ENCODE measurements at places on chromosomes 4 and X.

DNA sequence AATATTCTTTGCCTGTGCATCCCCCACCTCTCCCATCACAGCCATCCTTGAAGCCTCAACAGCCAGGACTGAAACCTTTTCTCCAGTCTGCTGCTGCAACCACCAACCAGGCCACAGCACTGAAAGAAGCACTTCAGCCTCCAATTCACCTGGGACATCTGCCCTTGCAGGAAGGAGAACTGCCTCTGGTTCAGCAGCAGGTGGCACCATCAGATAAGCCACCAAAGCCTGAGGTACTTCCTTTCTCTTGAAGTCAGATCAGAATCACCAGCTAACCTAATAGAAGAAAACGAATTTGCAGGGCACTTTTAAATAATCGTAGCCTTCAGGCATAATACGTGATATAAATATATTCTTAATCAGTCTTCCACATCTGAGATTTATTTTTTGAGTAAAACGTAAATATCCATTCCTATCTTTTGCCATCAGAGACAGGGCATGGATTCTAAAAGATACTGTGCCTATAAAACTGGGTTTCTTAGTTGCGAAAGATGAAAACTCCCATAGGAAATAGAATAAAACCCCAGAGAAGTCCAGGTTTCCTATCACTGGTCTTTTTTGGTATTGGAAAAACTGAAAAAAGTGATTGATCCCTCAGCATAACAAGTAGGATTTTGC lies 9.5 kb downstream of the AMBN start:
- peak; percentile 48 for DNase-seq

DNA sequence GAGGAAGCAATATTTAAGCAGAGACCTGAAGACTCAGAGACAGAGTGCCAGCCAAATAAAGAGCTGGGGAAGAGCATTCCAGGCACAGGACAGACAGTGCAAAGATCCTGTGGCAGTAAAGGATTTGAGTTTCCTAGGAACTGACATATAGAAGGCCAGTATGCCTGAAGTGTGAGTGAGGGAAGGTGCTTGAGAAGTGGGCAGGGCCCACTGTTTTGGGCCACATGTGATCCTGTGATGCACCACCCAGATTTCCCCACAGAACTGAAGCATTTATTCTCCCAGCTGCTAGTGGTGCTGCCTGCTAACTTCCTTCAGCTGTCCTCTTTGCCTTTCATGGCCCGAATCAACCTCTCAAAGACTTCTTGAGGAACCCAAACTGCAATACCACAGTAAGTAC lies 23.9 kb upstream of the ASB5 start:
- no peak for DNase-seq

DNA sequence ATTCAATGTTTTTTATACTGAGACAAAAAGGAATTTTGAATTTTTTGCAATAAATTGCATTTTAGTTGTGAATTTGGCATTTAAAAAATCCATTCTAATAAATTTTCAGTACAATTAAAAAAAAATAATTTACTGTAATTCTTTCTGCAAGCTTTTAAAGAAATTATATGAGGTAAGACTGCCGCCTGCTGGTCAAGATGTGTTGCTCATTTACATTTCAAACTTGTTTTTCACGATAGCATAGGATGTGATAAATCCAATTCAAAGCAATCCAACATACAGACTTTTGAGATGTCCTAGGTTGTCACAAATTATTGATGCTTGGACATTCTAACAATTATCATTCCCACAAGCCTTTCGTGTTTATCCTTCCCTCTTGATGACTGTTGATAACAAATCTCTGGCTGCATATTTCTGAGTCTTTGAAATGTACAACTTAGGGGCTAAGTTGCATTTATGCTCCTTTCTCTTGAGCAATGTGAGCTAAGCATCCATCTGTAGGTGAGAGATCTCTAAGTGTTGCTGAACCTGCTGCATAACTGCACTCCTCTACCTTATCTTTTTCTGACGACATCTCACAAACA lies 21.7 kb upstream of the MFAP3L start:
- peak; percentile 33 for DNase-seq

GRCh38 chrX:9659571-9660195 lies 106.0 kb downstream of the GPR143 start:
- no peak for DNase-seq

DNA sequence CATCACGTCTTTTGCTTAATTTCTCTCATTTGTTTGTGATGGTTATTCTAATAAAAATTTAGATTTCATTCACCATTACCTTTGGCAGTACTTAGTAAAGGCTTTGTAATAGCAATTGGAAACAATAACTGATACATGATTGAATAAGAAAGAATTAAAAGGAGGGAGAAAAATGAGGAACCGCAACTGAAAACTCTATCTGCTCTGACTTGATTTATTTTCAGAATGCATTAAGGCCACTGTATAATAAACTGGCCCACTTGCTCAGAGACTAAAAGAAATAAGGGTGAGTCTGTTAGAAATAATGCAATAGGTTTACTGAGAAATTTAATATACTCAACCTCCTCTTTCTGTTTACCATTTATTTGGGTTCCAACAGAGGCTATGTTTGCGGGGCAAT lies 351.5 kb downstream of the TMA16 start:
- no peak for DNase-seq

DNA sequence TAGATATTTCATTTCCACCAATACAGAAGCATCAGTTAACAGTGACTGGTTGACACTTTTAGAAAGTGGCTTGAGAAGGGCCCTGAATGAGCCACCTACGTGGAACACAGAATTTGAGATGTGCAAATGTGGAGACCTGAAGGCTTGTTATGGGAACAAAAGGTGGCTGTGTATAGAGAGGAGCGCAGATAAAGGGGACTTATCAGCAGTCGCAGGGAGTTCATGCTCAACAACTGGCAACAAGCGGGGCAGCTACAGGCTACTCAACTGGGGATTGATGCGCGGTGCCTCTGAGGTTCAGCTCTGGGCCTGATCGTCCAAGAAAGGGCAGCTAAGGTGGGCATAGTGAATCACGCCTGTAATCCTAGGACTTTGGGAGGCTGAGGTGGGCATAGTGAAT lies 3.4 kb upstream of the FAM3A start:
- no peak for DNase-seq

DNA sequence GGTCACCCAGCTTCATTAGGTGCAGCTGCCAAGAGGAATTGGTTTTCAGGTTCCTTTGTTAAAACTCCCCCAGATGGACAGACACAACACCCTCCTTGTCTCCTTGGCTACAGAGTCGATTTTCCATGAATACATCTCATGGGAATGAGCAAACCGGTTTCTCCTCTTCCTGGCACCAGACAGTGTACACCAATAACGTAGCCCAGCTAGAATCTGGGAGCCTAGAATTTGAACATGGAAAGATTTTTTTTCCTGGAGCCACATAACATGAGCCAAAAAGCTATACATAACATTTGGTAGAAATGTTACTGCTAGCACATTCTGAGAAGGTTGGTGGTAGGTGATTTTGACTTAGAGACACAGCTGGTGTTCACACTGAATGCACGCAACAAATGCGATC lies 62.9 kb upstream of the SLC34A2 start:
- DNase-seq: no peak

GRCh38 chrX:31353095-31353494 lies 281.3 kb upstream of the FTHL17 start:
- DNase-seq: no peak

DNA sequence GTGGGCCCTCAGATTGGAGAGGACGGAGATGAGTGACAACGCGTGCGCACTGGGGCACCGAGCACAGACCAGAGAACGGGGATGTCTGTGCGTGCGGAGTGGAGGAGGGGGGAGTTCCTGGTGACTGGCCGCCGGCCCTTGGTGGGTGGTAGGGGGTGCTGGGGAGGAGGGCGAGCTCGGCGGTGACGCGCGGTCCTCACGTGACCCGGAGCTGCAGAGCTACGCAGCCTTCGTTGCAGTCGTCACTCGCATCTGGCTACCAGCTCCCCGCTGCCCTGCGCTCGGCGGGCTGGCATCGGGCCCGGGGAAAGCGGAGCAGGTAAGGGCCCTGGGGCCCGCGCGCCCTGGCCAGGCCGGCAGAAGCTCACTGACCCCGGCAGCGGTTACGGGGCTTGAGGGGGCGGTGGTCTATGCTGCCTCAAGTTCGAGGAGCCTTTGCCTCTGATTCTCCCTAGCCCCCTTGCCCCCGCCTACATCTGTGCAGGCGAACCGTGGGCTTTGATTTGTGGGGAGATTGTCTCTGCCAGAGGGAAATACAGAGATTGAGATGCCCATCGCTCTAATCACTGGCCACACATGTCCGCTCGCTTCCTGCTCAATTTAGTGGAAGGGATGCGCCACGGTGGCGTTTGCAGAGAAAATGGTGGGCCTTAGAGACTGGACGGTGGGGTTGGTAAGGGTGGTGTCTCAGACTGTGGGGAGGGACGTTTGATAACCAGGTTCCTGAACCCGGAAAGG lies at the start of gene ARMCX4:
Gene ARMCX4, plus strand, starts transcription at position 245 of the 738 bp plus-strand sequence. CDS start 3,134 bp downstream, outside the sequence.
- DNase-seq: peak; percentile 83

DNA sequence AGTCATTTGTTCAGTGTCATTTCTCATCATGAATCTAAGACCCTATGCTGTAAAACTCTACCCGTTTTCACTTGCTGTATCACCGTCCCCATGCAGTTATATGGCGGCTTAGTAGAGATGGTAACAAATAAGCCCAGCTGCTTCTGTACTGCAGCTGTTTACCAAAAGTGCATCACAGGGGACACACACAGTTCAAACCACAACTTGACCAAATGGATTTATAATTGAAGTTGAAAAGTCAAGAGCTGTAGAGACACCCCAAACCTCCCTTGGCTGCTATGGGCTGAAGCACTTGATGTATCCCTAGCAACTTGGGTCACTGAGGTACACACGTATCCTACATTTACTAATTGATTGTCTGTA lies 219.0 kb upstream of the FGF13 start:
- DNase-seq: no peak

DNA sequence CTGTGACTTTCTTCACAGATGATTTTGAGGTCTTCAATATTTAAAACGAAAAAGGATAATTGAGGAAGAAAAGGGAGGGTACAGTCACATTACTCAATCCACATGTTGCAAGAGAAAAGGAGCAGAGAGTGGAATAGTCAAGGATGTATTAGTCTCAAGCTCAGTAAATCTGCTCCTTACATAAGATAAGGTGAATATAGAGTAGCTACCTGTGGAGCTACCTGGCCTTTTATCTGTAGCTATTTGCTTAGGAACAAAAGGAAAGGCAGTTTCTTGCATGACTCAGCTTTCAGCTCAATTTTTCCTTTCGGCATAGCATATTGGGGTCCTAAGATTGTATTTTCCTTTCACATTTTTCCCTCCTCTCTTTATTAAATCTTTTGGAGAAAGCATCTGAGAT lies 26.3 kb upstream of the ACTRT1 start:
- DNase-seq: no peak

DNA sequence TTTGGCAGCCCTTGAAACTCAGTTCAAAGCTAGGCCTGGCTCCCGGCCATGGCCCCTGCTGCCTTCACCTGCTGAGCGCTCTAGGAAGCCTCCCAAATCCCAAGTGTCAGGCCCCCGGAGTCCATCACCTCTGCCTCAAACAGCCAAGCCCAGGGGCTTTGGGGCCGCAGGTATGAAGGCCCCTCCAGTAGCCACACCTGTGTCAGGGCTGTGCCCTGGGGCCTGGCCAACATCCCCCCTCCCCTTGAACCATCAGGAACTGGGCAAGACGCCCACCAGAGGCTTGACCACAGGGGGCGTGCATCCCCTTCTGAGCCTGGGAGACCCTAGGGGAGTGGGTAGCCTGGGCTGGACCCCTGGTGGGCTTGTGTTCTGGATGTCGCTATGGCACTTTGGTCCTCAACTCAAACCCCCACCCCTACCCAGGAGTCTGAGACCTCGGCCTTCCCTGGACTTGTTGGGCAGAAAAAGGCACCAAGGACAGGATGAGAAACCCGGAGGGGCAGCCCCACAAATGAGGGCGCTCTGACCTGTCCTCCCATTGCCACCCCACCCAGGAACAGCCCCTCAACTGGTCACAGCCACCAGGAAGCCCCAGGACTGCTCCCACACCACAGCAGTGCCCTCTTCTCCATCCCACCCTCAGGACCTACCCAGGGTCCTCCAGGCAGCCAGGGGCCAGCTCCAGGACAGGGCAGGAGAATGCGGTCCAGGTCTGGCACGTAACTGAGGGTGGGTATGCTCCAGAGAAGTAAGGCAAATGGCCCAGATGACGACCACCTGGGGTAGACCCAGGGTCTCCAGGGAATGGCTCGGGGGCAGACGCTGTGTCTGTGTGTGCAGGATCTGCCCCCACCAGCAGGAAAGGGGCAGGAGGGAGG lies 4.2 kb upstream of the SLBP start:
- DNase-seq: no peak

GRCh38 chr4:52651996-52652672 lies 7.0 kb downstream of the USP46 start:
- DNase-seq: no peak

- DNase-seq: no peak
Measured at GRCh38 chrX:307261-308111, 11.1 kb downstream of the GTPBP6 start.

DNA sequence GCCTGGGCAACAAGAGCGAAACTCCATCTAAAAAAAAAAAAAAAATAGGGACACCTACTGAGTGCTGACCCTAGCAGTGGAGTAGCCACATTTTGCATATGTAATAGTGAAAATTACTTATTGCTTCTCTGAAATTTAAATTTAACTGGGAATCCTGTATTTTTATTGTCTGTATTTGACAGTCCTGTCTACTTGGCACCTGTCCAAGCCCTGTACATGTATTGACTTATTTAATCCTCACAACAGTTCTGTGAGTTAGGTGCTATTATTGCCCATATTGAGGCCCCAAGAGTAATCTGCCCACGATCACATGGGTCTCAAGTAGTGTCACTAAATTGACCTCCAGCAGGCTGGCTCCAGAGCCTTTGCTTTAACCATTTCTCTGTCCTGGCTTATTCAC lies 81.6 kb downstream of the WDR19 start:
- DNase-seq: no peak

- no peak for DNase-seq
Measured at GRCh38 chr4:159150396-159150795, 47.5 kb downstream of the RAPGEF2 start.

GRCh38 chr4:87541521-87541920 lies 12.3 kb upstream of the SPARCL1 start:
- DNase-seq: peak; percentile 36

- peak; percentile 83 for DNase-seq
Measured at GRCh38 chr4:123649645-123650391, 253.2 kb downstream of the SPRY1 start.

DNA sequence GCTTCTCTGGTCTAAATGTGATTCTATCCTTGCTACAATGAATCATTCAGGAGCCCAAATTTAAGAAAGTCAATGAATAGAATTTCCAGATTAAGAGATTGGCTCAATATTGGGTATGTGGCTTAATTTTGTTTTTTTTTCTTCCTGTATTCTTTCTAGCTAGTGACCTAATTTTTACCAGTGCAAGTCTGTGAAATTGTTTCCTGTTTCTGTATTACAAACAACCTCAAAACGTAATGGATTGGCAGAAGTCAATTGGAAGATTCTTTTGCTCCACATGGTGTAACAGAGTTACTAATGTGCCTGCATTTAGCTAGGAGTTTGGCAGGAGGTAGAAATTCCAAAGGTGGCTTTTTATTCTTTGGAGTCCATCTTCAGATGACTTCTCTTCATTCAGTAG lies 17.6 kb downstream of the DYNLT3 start:
- DNase-seq: no peak

- DNase-seq: no peak
Measured at GRCh38 chr4:11901089-11901488, 472.4 kb upstream of the HS3ST1 start.

GRCh38 chr4:2363056-2363721 lies 55.3 kb downstream of the ZFYVE28 start:
- DNase-seq: no peak

- DNase-seq: no peak
Measured at GRCh38 chr4:172232966-172233365, 419.8 kb downstream of the GALNTL6 start.

- no peak for DNase-seq
Measured at GRCh38 chr4:100306018-100306417, 115.8 kb upstream of the DDIT4L start.

GRCh38 chrX:150844016-150844415 lies 54.5 kb downstream of the CD99L2 start:
- no peak for DNase-seq

Measured in right hindlimb (tissue), 1 donor.